ENCODE measurements at places on chromosomes 16 and 17. TPM values are rescaled to one million over a fixed set of nuclear protein-coding genes. Genes with fewer than 3 reads are reported as not detected.

The KRT32 gene
- not detected for total RNA-seq

The PIMREG gene
- total RNA-seq = 52.6 TPM

The TIGD7 gene
- 6.4 TPM for total RNA-seq

The SHCBP1 gene
- total RNA-seq = 71.8 TPM

The APOH gene
- total RNA-seq = not detected

The MYH11 gene
- under 0.01 TPM for total RNA-seq

The PNMT gene
- total RNA-seq = 0.22 TPM

The ZFPM1 gene
- 0.55 TPM for total RNA-seq

The FOXC2 gene
- total RNA-seq = 1.2 TPM

The SCGB1C2 gene
- not detected for total RNA-seq

The PRR35 gene
- total RNA-seq = 0.11 TPM

The FBXW10 gene
- total RNA-seq = 0.12 TPM

The CCT6B gene
- total RNA-seq = 1.2 TPM

The UBALD1 gene
- total RNA-seq = 11.0 TPM

The COX6A2 gene
- total RNA-seq = not detected

The CCL4L2 gene
- not detected for total RNA-seq

The CRHR1 gene
- total RNA-seq = not detected

The WFIKKN1 gene
- 0.25 TPM for total RNA-seq

The AFMID gene
- total RNA-seq = 17.6 TPM

The TMEM88 gene
- 0.22 TPM for total RNA-seq

The GNAO1 gene
- under 0.01 TPM for total RNA-seq

The CLEC10A gene
- not detected for total RNA-seq

The LYZL6 gene
- total RNA-seq = not detected

The TBC1D16 gene
- total RNA-seq = 23.8 TPM

The ZPBP2 gene
- total RNA-seq = not detected

The C17orf113 gene
- total RNA-seq = 0.22 TPM

The MATCAP1 gene
- 19.3 TPM for total RNA-seq

The ASGR2 gene
- total RNA-seq = not detected

The TPSAB1 gene
- total RNA-seq = not detected

The BRIP1 gene
- 6.5 TPM for total RNA-seq

The TPSD1 gene
- not detected for total RNA-seq

The GDPD1 gene
- total RNA-seq = 2.2 TPM

The TTLL6 gene
- not detected for total RNA-seq

The GAST gene
- not detected for total RNA-seq

The SGCA gene
- total RNA-seq = 1.9 TPM

The SSTR5 gene
- not detected for total RNA-seq

The RUNDC3A gene
- not detected for total RNA-seq

The CCDC200 gene
- total RNA-seq = not detected

The FSCN2 gene
- 1.5 TPM for total RNA-seq

The TM4SF5 gene
- not detected for total RNA-seq

The PHLPP2 gene
- 13.2 TPM for total RNA-seq

The CLEC18B gene
- 0.33 TPM for total RNA-seq

The ITGAD gene
- total RNA-seq = not detected

The TUBD1 gene
- total RNA-seq = 5.2 TPM

The NKD1 gene
- total RNA-seq = under 0.01 TPM

The CMTM4 gene
- total RNA-seq = 19.6 TPM
